ENCODE measurements at places on chromosomes 4 and X. TPM values are rescaled to one million over a fixed set of nuclear protein-coding genes. Genes with fewer than 3 reads are reported as not detected.

Gene PLAC8
- total RNA-seq: 200 TPM

Gene STOX2
- not detected for total RNA-seq

Gene WDR17
- total RNA-seq: 0.69 TPM

Gene HTN1
- total RNA-seq: not detected

Gene AMBN
- not detected for total RNA-seq

Gene ZNF330
- 37.3 TPM for total RNA-seq

Gene ADAMTS3
- total RNA-seq: not detected

Gene C4orf50
- total RNA-seq: 1.9 TPM

Gene MAGEB16
- not detected for total RNA-seq

Gene MAGEA6
- total RNA-seq: not detected
